ENCODE measurements at places on chromosomes 5 and 9.
A peak's percentile ranks its signal among the peaks of the same experiment; 100 is the strongest.

GRCh38 chr5:3237276-3237868 is 358.3 kb upstream of the IRX1 start:
- DNase-seq, result no peak

GRCh38 chr9:113465599-113466140 is 2.1 kb downstream of the RGS3 start:
- DNase-seq, result no peak

GRCh38 chr9:81632599-81632998 is 56.7 kb downstream of the TLE1 start:
- no peak for DNase-seq

DNA sequence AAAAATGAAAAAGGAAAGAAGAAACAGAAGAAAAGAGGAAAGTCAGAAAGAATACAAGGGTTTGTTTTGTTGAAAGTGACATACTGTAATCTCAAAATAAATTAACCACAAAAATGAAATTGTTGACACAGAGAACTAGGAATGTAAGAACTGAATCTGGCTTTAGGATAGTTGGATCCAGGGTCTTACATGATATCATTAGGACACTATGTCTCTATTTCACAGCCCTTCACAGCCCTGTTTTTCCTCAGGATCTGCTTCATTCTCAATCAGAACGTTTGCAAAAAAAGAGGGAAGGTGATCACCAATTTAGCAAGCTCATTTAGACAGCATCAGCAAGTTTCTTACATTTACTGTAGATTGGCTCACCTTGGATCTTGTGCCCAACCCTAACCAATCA is 188.5 kb upstream of the NREP start:
- no peak for DNase-seq

DNA sequence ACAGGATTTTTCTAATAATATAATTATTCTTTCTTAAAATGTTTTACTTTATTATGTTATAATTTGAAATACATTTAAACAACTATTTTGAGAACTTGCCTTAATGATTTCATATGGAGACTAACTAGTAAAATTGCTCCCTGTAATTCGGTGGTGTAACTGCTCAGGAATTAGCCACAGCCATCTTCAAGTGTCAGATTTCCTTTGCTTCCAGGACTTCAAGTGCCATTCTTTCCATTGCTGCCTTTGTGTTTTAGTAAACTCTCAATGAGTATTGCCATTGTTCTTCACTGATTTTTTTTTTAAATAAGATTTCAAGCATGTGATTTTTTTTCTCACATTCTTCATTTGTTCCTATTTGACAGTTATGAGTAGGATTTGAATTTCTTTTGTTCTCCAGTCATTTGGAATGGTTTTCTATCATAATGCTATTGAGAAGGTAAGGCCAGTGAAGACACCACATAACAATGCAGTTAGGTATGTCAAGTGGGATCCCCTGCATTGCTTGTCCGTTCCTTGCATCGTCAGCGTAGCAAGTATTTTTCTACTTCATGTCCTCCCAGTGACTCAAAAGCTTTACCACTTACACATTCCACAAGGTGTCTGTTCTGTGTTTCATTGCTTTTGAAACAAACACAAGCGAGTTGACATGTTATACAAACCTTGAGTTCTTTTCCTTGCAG is 83.7 kb downstream of the LNPEP start:
- no peak for DNase-seq

DNA sequence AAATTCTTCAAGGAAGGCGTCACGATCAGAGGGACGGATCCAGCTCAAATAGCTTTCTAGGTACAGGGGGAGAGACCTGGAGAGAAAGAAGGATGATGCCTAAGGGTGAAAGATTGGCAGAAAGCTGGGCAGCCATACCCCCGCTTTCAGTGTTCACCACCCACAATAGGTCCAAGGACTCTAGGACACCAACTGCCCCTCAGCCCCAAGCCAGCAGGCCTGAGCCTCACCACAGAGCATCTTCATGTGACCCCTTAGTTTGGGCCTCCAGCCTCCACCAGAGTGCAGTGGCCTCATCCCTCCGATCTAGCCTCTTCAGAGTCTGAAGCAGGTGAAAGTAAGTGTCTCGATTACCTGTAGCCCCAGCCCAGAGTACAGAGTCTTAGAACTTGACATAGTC is 1.7 kb upstream of the VCP start:
- no peak for DNase-seq

DNA sequence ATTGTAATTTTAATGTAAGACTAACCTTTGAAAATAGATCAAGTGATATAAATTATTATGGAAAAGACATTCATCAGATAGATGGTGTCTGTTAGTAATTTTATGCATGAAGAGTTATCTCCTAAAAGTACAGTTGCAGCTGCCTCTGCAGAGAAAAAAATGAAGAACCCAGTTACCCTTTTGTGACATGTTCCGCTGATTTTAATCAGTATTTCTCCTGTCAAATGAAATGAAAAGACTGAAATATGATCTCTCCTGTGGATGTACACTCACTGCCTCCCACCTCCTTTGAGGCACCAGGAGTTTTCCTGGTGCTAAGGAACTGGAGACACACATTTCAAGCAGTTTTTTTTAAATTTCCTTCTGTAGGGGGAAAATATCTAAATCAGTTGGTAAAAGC is 277.4 kb downstream of the KIF4B start:
- no peak for DNase-seq

GRCh38 chr9:92808726-92809451 is 44.3 kb upstream of the BICD2 start:
- peak; percentile 36 for DNase-seq

GRCh38 chr5:2906302-2907090 is 155.0 kb upstream of the IRX2 start:
- DNase-seq, result no peak

- no peak for DNase-seq
Measured at GRCh38 chr5:140554454-140554853, 2.8 kb downstream of the SRA1 start.

DNA sequence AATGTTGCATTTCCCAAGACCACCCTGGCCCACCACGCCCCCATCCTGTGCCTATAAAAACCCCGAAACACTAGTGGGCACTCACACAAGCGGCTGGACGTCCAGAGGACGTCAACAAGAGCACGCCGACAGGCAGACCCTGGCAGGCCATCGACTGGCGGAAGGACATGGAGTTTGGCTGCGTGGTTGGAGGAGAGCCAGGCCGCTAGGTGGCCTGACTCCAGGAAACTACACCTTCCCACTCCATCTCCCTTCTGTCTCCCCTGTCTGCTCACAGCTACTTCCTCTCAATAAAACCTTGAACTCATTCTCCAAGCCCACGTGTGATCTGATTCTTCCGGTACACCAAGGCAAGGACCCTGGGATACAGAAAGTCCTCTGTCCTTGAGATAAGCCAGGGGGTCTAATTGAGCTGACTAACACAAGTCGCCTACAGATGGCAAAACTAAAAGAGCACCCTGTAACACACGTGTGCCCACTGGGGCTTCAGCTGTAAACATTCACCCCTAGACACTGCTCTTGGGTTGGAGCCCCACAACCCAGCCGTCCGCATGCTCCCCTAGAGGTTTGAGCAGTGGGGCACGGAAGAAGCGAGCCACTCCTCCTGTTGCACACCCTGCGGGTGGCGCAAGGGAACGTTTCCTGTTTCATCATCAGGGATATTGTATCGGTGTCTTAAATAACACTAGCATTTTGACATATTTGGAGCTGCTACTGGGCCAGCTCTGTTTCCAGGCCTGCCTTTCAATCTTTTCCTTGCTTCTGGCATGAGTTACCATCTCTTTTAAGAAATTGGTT is 54.5 kb upstream of the TAF11L2 start:
- DNase-seq, result no peak

GRCh38 chr9:99181206-99181605 is 40.5 kb downstream of the ALG2 start:
- no peak for DNase-seq

DNA sequence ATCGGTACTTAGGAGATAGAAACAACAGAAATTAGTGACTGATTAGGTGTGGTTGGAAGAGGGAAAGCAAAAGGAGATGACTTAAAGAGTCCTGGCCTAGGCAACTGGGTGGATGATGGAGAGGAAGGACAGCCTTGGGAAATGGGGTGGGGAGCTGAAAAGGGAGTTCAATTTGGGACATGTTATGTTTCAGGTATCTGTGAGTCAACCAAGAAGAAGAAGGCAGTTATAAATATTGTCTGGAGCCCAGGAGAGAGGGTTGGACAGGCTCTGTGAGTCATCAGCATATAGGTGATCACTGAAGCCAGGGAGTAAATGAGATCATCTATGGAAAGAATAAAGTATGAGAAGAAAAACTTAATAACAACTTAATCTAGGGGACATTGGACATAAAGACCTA is 357.7 kb downstream of the NPR3 start:
- DNase-seq, result no peak

DNA sequence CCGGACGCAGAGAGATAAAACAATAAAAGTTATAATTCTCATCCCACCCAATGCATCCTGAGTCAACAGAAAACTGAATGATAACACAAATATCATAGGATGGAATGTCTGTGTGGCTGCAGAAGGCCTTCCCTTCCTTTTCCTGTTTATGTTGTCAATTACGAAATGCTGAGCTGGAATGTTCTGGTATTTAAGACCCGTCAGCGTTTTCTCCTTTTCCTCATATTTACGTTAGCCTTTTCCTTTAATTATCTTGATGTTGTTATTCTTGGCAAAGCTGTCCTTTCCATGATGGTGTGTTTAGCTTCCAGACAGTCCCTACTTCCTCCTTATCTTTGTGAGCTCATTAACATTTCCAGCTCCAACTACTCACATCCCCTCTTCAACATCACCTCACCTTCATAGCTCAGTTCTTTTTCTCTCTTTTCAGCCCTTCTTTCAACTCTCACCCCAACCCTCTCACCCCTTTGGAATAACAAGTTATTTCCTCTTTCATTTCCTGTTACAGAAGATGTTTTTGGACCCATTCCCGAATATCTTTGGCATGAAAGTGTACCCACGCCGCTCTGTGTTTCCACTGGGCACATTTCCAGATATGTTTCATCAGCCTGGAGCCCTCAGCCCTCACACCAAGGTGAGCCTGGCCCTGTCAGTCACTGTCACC is 221.6 kb downstream of the NR2F1-AS1 start:
- no peak for DNase-seq

- DNase-seq, result no peak
Measured at GRCh38 chr9:135246248-135247205, 159.1 kb downstream of the OLFM1 start.

DNA sequence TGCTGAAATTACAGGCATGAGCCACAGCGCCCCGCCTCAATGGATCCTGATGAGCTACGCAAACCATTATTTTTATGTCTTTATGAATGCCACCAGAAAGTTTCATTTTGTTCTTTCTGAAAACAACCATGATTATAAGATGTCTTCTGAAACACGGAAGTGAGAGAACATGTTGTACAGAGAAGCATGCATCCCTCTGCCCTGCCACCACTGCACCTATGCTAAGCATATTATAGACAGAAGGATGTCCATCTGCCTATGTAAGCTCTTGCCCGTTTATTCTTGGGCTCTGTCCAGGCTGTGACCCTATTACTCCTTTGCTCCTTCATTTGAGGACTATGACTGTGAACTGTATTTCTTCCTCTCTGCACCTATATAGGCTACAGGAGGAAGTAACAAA is 74.3 kb downstream of the GRAMD2B start:
- no peak for DNase-seq

DNA sequence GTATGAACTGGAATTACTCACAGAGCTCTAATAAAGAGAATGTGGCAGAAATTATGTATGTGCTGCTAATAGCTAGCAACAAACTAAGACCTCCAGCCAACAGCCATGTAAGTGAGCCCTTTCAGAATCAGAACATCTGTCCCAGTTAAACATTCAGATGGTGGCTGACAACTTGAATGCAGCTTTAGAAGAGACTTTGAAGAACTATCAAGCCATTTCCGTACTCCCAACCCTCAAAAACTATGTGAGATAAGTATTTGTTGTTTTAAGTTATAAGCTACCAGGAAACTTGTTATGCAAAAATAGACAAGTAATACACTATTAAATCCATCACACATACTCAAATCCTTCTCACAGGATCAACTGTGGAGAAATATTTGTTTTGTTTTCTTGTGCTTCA is 205.2 kb upstream of the EDIL3 start:
- DNase-seq, result no peak

- no peak for DNase-seq
Measured at GRCh38 chr9:5857928-5858327, 25.0 kb upstream of the ERMP1 start.

DNA sequence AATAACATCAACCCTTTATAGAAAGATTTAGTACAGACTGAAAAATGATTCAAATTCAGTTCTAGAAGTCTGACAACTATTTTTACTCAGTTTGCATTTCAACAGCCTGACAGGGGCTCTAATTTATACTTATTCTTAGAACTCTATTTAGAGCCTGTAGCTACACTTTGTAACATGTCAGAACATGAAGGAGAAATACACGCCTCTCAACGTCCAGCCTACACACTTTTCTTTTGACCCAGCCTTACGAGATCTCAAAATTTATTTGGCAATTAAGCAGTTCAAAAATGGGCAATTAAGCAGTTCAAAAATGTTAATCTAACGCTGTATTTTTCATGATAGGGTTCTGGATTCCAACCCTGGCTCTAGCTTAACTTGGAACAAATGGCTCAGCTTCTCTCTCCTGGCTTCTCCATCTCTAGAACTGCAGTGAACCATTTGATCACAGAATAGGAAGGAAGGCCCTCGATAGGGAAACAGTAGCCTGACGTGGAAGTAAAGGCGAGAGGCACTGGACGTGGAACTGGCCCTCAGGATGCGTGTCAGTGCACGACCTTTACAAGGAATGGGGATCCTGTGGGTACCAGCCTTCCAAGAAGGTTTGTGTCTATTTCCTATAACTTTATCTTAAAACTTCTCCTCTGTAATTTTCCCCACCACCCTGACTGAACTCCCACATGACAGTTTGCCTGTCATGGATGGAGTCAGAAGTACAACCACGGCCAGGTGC is 66.4 kb downstream of the PRRT1B start:
- no peak for DNase-seq

GRCh38 chr5:174315871-174316270 is 270.4 kb downstream of the NSG2 start:
- no peak for DNase-seq

- DNase-seq, result no peak
Measured at GRCh38 chr5:156438076-156438475, 111.1 kb downstream of the SGCD start.

DNA sequence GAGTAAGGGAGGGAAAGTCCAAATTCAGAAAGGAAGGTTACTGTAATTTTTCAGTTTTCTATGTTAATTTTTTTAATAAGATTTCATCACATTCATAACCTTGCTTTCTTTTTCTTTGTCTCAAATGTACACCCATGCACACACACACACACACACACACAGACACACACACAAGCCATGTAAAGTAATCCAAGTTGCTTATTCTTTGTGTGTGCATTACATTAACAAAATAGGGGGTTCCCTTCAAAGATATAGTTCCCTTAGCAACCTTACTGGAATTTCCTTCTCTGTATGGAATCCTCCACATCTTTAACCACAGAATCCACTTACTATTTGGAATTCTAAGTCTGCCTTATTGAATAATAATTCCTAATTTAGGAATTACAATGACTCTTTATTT is 32.7 kb downstream of the ZNF366 start:
- no peak for DNase-seq

DNA sequence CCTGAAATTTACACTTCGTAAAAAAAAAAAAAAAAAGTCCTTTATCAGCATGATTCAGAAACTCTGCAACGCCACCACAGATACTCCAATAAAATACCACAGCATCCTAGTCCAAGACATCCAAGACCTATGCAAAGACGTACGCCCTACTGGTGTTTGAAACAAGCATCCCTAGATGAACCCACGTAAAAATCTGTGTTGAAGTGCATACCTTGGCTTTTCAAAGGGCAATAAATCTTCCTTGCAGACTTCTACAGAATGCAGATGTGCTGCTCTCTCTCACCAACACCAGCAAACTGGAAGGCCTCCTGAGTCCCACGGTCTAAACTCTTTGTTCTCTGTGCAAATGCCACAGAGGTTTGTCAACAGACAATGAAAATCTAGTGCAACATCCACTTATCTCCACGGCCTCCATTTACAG is 38.8 kb downstream of the MYO10 start:
- no peak for DNase-seq

Data from breast epithelium (tissue), 4 donors.